ENCODE measurements at places on chromosomes 3 and 15.
A peak's percentile ranks its signal among the peaks of the same experiment; 100 is the strongest.

GRCh38 chr3:108438542-108438941 is 71.9 kb downstream of the MYH15 start:
- DNase-seq: no peak

- no peak for DNase-seq
Observed at GRCh38 chr3:65674226-65674625, 364.5 kb downstream of the MAGI1 start.

DNA sequence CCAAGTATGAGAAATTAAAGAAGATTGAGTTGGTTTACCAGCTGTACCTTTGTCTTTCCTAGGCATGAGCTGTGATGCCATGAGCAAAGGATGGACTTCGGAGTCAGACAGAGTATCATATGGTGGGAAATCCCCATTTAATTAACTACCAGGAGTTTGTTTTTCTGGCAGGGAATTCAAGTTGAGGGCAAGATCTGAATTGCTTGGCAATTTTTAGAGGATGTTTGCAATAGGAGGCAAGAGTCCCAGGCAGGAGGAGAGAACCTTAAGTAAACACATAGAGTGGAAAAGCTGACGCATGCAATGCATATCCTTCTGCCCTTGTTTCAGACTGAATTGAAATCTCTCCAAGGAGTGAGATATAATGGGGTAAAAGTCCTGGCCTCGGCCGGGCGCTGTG is 569.7 kb upstream of the MDFIC2 start:
- no peak for DNase-seq

- no peak for DNase-seq
Observed at GRCh38 chr3:87225659-87226058, 1.4 kb upstream of the CHMP2B start.

GRCh38 chr3:170419557-170420087 is 954 bp downstream of the CLDN11 start:
- DNase-seq: no peak

DNA sequence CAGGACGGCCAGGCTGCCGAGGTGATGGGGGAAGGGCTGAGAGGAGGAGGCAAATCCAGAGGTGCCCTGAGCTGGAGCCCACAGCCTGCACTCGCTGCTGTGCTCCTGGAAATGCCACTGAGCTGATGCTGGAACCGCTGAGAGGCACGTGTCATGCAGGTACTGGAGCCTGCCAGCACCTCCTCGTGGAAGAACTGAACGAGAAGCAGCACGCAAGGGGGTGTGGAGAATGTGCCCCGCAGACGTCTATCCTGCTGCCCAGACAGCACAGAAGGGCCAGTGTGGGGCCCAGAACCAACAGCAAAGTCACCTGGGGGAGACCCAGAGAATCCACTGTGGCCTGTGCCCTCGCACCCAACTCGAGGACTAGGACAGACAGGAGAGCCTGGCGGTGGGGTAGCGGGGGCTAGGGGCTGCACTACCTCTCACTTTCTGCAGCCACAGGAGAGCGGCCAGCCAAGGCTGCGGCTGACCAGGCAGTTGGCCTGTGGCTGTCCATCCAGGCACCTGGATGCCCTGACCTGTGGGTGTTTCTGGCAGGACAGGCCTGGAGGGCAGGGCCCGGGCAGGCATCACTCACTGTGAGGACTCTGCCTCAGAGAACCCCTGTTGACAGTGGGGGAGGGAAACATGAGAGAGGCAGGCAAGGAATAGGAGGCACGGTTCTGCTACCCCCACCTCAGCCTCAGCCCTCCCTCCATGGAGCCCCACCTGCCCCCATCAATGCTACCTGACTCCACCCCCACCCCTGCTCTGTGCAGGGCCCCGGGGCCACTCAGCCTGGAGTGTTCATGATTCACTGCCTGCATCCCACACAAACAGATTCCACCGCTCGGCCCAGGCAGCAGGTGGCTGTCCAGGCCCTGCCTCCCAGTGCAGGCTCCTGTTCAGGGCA is 213.1 kb downstream of the TBC1D2B start:
- no peak for DNase-seq

DNA sequence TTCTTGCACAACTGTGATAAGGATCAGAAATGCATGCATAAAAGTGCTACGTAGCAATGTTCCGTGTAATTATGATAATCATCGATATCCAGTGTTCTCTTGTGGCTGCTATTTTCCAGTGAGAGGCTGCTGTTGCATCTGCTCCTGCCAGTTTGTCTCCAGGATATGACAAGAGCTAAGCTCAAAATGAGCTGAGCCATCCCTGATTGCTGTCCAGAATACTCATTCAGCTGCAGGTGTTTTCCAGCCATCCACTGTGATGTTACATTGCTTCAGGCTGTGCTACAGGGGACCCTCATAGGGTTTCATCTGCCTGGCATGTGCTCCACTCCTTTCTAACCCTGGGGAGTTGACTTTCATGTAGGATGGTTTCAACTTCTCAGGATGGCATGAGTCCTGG is 976.0 kb downstream of the ROBO1 start:
- peak; percentile 17 for DNase-seq

DNA sequence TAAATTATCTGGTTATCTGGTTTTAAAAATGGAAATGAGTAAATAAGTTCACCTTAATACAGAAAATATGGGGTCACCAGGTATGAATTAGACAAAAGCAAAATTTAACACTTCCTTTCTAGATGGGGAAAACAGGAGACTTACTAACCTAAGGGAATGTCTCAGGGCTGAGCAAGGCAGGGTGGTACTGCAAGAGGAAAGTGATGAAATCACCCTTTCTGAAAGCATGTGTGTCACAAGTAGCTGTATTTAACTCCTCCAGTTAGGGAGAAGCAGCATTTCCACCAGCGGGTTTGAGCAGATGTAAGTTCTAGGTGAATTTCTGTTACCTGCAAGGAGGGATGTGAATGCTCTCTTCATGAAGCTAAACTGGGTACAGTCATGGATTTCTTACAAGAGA is 629.1 kb downstream of the MECOM start:
- DNase-seq: no peak

GRCh38 chr15:39419651-39420050 is 161.2 kb upstream of the THBS1 start:
- DNase-seq: no peak

DNA sequence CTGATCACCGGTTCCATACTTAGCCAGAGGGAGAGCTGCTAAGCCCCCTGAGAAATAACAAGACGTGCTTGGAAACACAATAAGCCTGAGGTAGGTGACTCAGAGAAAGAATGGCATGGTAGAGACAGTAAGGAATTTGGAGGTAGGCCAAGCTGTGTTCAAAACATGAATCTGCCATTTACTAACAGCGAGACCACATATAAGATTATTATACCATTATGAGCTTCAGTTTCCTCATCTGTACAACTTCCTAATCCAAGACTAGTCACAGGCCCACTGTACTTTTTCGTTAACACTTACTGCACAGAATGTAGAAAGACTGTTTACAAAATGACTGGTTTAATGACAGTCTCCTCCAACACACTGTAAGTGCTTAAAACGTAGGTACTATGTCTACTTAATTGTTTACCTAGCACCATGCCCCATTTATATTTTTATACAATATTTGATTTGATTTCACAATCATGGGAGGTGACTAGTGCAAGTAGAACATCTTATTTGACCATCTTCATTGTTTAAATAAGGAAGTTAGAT is 25.7 kb downstream of the ATOSA start:
- no peak for DNase-seq

DNA sequence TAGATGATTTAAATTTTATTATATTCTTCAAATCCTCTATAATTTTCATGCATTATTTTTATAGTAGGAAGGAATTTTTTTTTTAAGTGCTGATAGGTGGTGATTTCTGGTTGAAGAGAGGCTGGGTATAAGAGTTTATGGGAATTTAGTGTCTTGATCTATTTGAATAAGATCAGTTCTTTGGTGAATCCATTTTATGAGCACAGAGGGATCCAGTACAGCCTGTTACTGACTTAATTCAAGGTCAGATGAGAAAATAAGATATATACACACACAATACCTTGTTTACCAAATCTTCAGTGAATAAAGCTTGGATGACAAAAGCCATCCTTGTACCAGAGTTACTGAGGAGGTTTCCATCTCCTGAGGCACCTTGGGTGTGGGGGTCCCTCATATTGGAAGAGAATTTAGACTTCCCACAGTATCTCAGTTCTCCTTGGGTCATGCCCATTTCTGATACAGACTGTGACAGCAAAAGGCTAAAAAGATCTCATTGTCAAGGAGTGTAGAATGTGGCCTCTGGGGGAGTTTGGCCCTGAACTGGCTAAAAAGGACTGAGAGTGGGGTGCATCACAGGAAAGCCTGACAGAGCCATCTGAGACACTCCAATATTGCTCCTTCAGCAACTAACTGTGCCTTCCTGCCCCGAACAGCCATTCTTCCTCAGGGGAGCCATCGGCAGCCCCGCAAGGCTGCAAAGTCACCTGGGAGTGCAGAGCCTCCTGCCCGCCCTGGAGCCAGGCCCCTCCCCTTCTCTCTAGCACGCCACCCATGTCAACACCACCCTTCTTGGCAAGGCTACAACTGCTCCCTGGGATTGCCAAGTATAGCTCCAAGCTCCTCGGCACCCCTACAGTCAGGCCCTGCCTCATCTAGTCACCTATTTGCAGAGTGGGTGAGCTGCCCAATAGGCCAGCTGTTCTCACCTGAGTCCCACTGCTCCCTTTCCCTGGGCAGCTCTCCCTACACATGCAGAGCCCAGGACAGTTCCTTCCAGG is 43.1 kb upstream of the HACD2 start:
- DNase-seq: no peak

GRCh38 chr3:52097851-52098507 is 41.6 kb upstream of the DUSP7 start:
- no peak for DNase-seq

DNA sequence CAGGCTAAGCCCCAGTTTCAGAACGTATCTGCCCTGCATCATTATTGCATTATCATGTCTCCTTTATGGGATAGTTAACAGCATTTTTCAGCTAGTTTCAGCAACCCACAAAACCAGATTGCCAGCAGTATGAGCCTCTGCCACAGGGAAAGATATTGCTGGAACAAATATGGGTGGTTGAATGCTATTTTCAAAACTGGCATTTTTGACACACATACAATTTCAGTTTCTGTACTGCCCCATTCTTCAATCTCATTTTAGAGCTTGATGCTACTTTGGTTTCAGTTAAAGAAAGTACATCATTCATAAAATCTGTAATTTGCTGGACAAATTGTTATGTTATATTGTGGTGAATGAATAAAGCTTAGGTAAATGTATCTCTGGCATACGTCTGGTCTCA is 1037.5 kb downstream of the NAALADL2 start:
- DNase-seq: no peak

- no peak for DNase-seq
Observed at GRCh38 chr3:147934451-147935180, 525.5 kb downstream of the ZIC1 start.

- no peak for DNase-seq
Observed at GRCh38 chr3:183794452-183794851, 30.9 kb downstream of the MAP6D1 start.

- DNase-seq: no peak
Observed at GRCh38 chr15:58876306-58877106, 57.0 kb downstream of the SLTM start.

DNA sequence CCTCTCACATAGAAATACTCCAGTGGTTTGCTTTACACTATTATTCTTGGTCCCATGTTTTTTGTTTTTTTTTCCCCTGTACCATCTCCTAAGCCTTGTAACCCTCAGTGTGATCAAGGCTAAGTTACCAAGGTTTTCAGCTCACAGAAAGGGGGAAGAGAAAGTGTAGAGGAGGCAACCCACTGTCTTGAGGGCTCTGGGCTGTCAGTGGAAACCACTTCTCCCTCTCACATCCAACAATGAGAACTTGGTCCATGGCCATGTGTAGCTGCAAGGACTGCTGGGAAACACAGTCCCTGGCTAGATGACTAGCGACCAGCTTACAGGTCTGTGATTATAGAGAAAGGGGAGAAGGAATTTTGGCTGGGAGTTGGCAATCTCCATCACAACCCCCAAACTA is 30.3 kb downstream of the GPD1L start:
- DNase-seq: no peak

GRCh38 chr3:175383371-175383770 is 524.2 kb downstream of the NAALADL2 start:
- DNase-seq: no peak

DNA sequence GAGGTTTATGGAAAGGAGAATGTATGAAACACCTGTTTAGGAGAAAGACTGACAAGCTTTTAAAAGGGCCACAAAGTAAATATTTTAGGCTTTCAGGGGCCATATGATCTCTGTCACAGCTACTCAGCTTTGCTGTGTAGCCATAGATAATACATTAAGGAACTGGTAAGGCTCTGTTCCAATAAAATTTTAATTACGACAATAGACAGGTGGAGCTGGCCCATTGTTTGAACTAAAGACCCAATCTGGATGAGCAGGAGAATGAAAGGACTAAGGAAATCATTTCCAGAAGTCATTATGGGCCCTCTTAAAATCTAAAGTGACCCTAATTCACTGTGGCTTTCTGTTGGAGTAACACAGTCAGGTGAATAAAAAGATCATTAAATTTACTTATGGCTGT is 48.5 kb upstream of the SLC12A8 start:
- DNase-seq: no peak

DNA sequence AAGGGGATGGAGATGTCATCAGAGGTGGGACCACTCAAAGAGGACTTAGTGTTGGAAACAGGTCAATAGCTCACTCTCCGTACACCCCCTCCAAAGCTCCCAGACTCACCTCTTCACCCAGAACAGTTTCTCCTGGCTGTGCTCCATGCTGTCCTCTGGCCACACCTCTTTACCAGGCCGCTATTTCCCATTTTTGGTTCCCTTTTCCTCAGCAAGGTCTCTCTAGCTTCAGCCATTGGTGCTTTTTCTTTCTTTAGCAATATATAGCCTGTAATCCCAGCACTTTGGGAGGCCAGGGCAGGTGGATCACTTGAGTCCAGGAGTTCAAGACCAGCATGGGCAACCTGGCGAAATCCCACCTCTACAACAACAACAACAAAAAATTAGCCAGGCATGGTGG is 123.6 kb upstream of the SMAD3 start:
- no peak for DNase-seq

GRCh38 chr15:28022181-28022580 is 76.9 kb downstream of the OCA2 start:
- no peak for DNase-seq

GRCh38 chr3:86930831-86931230 is 60.1 kb downstream of the VGLL3 start:
- no peak for DNase-seq

DNA sequence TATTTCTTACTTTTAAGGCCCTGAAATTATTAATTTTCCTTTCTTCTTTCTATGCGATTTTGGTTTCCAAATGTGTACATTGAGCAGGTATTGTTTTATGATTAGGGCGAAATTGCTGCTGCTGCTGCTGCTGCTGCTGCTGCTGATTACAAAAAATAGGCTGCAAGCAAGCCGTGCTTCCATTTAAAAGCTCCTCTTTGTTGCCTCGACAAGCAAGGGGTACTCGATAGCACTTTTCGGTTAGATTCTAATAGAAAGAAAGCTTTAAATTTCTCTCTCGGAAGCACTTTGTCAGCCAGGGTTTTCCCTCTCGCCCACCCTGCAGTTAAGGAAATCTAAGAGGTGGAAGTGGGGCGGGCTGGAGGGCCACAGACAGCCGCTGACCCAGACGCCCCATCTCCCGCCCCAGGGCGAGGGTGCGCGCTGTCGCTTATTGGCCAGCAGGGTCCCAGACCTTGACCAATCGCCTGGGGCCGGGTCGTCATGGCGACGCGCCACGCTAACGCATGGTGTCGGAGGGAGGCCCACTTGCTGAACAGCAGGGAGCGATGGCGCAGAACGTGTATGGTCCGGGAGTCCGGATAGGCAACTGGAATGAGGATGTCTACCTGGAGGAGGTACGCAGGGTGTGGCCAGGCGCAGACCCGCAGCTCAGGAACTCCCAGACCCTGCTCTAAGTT is at the start of gene CFAP161:
TSS of gene CFAP161 (plus strand) at position 489 of the 680 bp plus-strand sequence. CDS start at position 549, 60 bp downstream.
- peak; percentile 96 for DNase-seq

GRCh38 chr3:103295974-103296570 is 861.3 kb downstream of the ZPLD1 start:
- DNase-seq: peak; percentile 5

- no peak for DNase-seq
Observed at GRCh38 chr3:48058091-48058490, 41.9 kb upstream of the MAP4 start.
